ENCODE measurements at places on chromosomes 5 and 9. TPM values are rescaled to one million over a fixed set of nuclear protein-coding genes. Genes with fewer than 3 reads are reported as not detected.
A peak's percentile ranks its signal among the peaks of the same experiment; 100 is the strongest.

- H3K27me3 ChIP-seq = peaks cover 1% of the 10 kb centered on the region
- no peak overlapping the region for H3K27ac ChIP-seq
- no peaks in the 10 kb centered on the region for H3K36me3 ChIP-seq
- DNase-seq = no peak
- no peak overlapping the region for H3K4me3 ChIP-seq
- H3K4me1 ChIP-seq = peaks cover 10% of the 10 kb centered on the region
These were observed 394.0 kb downstream of the CETN3 start for GRCh38 chr5:90015584-90016018.

DNA sequence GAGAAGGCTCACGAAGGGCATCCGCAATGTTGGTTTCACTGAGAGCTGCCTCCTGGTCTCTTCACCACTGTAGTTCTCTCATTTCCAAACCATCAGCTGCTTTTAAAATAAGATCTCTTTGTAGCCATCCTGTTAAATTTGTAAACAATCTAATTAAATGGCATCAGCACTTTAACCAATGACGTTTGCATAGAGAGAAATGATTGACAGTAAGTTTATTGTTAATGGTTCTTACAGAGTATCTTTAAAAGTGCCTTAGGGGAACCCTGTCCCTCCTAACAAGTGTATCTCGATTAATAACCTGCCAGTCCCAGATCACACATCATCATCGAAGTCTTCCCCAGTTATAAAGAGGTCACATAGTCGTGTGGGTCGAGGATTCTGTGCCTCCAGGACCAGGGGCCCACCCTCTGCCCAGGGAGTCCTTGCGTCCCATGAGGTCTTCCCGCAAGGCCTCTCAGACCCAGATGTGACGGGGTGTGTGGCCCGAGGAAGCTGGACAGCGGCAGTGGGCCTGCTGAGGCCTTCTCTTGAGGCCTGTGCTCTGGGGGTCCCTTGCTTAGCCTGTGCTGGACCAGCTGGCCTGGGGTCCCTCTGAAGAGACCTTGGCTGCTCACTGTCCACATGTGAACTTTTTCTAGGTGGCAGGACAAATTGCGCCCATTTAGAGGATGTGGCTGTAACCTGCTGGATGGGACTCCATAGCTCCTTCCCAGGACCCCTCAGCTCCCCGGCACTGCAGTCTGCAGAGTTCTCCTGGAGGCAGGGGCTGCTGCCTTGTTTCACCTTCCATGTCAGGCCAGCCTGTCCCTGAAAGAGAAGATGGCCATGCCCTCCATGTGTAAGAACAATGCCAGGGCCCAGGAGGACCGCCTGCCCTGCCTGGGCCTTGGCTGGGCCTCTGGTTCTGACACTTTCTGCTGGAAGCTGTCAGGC is 16.6 kb downstream of the SQSTM1 start:
- H3K27me3 ChIP-seq = peaks cover 19% of the 10 kb centered on the region
- H3K36me3 ChIP-seq = peaks cover 62% of the 10 kb centered on the region
- H3K4me3 ChIP-seq = peak overlapping the region; percentile 70

DNA sequence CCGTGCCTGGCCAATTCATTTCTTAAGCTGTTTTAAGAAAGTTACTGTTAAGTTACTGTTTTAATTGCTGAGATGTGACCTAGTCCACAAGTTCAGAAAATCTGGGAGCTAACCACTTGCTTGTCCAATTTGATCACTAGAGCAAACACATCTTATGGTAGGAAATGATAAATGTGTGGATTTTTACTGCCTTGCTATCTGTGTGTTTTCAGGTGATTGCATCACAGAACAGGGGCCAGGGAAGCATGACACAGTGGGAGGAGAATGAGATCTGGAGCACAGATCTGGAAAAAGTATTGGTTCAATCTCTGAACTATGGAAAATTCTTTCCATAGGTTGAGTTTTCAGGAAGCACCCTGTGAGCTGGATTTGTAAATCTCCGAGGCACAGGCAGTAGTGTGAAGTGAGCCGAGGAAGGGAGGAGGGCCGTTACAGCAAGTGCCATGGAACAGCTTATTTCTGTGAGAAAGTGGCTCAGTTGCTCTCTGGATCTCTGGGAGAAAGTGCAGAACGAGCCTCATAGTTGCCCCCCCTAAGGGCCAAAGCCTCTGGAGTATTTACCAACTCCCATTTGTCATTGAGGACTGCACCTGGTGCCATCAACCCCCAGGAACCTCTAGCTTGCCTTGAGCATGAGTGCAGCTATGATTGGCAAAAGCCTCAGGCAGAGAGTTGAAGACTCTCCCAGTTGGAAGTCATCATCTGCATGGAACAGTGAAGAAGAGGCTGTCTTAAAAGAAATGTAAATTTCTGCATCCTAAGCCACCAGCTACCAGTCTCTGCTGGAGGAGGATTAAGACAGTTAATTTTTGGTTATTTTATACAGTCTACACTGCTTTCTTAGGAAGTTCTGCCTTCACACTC is 161.8 kb upstream of the CLINT1 start:
- no peak for DNase-seq
- no peaks in the 10 kb centered on the region for H3K36me3 ChIP-seq
- H3K27me3 ChIP-seq = no peaks in the 10 kb centered on the region

DNA sequence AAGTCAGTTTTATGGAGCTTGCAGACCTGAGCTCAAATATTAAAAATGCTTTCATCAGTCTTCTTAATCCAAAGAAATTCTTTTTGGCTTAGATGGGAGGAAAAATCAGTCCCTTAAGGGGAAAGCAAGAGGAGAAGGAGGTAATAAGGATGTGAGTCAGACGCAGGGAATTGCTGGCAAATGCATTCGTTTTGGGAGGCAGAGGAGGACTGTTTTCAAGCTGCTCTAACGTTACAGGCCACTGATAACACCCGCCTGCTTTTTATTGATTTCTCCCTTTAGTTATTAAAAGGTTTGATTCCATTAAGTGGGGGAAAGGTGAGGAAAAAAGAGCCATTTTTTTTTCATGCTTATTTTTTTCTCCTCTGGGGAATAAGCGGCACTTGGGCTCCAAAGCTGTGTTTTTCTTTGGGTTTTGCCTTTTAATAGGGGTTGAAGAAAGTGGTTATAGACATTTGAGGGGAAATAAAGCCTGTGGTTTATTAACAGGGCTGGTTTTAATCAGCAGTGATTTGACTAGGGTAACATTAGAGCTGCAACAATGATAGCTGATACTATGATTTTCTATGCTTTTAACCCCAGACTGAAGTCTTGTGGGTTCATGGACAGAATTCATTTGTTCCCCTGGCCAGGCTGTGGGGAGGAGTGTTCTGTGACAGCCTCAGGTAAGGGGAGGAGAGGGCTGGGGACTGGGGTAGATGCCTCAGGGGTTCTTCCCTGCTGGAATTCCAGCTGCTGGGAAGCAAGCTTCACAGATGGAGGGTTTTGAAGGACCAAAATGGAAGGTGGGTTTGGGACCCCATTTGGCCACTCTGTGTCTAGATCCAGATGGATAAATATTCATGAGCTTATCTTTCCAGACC is 225.2 kb downstream of the GAS1 start:
- no peaks in the 10 kb centered on the region for H3K36me3 ChIP-seq
- no peak overlapping the region for H3K27ac ChIP-seq
- H3K4me1 ChIP-seq = no peaks in the 10 kb centered on the region
- no peak overlapping the region for H3K4me3 ChIP-seq
- H3K27me3 ChIP-seq = no peaks in the 10 kb centered on the region
- DNase-seq = no peak

PAEP gene
- total RNA-seq = not detected

All from endothelial cell (in vitro differentiated cells).